ENCODE measurements at places on chromosomes 6 and 20. TPM values are rescaled to one million over a fixed set of nuclear protein-coding genes. Genes with fewer than 3 reads are reported as not detected.

GRCh38 chr20:5489601-5490000, 172.8 kb upstream of the PROKR2 start:
- no peak for DNase-seq

GRCh38 chr6:134714113-134714512, 235.8 kb downstream of the ALDH8A1 start:
- no peak for DNase-seq

DNA sequence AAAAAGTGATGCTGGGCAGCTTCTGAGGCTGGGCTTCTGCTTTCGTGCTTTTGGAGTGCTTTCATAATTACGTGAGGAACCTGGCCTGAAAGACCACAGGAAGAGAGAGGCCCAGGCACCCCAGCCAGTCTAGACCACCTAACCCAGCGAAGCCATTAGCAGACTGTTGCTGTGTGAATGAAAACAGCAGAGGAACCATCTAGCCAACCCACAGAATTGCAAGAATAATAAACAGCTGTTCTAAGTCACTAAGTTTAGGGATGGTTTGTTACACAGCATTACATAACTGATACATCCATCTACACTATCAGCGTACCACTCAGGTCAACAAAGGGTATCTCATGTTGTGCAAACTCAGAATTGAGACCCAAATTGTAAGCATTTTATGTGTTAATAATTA, 34.5 kb downstream of the FGD2 start:
- DNase-seq, result no peak

GRCh38 chr6:130577178-130577919, 211.5 kb downstream of the TMEM200A start:
- no peak for DNase-seq

- DNase-seq, result no peak
Observed at GRCh38 chr6:17419189-17419575, 25.8 kb downstream of the CAP2 start.

The TNFRSF6B gene
- not detected for total RNA-seq

The NRN1 gene
- total RNA-seq, result 105 TPM

The ADGRG6 gene
- total RNA-seq, result 8.8 TPM

The KCNK15 gene
- total RNA-seq, result not detected

All from M059J (cell line).